T-helper 2 cell (primary cell): ENCODE measurements at places on chromosomes 7 and 10.

GRCh38 chr10:92990615-92991014, 70.0 kb upstream of the CYP26C1 start:
- DNase-seq = no peak

DNA sequence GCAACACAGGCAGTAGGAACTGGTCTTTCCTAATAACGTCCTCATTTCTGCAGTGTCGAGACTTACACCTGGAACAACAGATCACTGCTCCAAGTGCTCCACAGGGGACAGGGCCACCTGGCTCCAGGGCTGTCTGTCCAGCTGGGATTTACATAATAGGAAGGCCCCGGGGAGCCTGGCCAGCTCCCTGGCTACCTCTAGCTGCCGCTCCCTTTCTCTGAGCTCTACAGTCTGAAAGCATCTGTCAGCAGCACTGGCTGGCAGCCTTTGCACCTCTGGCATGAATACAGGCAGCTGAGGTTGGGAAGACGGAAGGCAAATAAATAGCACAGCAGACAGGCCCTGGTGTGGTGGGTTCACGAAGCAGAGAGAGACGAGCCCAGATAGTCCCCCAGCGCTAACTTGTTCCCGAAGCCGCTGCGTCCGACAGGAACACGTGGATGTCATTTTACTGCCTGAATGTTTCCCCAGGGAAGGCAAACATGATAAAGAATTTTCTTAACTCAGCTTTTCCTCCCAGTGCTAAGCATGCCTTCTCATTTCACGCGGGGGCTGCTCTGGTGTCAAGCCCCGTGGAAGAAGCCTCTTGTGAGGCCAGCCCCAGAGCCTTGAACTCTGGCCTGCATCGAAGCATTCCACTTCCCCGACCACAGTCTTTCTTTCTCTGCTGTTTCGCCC, 105.4 kb downstream of the ITIH5 start:
- DNase-seq = no peak

DNA sequence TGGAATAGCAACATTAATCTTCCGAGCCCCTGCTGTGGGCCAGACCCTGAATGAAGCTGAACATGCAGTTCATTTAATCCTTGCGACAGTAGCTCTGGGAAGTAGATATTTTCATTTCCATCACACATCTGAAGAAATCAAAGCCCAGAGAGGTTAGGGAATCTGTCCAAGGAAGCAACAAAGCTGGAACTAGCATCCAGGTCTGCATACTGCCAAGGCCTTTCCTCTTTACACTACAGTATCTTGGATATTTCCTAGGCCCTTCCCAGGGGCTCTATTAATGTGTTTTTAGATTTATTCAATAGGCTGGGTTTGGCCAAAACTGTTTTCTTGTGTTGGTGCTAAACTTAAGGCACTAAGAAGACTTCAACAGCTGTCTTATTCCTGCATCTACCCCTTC, 48.1 kb downstream of the FAM13C start:
- no peak for DNase-seq

DNA sequence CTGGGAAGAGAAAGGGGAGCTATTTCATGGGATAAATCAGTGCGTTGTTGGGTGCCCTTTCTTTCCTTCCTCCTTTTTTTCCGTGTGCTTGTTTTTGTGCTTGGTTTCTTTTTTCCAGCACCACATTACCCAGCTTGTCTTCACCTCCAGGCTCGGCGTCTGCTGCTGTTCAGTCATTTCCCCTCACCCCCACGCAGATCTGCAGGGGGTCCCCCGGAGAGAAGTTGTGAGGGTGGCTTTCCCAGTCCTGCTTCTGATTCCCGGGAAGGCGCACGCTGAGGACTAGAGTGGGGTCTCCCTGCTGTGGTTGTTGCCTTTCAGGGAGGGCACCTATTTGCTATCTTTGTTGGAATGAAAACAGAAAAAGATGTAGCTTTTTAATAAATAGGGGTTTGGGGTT, 1.6 kb downstream of the CAMK1D start:
- DNase-seq = no peak

GRCh38 chr7:111011520-111011919, 79.4 kb upstream of the LRRN3 start:
- no peak for DNase-seq

DNA sequence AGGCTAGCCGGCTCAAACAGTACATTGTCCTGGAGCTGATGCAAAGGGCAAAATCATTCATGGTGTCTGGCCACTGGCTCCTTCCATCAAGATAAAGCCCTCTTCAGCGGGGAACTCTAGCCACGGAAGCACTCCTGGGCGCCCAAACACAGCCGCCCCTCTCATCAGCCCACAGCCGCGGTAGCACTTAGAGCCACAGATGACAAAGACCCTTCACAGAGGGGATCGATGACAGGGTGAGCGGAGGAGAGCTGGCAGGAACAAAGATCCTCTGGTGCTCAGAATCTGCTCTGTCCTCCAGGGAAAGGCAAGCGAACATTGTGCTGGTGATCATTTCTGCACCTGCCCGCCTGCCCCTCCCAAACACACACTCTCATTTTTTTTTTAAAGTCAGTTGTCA, 222.2 kb upstream of the NRP1 start:
- no peak for DNase-seq

GRCh38 chr7:150311711-150312110, 11.4 kb upstream of the LRRC61 start:
- DNase-seq = no peak

DNA sequence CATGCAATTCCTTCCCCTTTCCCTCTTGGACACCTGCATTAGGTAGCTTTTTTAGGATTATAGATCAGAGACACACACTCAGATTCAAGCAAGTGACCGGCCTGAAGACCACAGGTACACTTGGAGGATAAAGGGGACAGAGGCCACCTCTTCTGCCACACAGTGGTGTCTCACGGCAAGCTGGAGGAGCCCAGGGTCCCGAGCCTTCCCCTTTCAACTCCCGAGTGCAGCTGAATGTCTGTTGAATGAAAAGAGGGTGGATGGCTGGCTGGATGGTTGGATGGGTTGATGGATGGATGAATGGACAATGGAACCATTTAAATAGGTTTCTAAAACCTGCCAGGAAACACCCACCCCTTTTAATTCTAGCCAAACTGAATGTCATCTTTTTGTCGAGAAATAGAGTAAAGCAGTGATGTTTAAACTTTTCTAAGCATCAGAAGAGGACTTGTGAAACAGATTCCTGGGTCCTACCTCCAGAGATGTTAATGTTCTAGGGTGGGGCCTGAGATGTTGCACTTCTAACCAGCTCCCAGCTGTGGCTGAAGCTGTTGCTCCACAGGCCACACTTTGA, 49.2 kb upstream of the ZMIZ1 start:
- no peak for DNase-seq

DNA sequence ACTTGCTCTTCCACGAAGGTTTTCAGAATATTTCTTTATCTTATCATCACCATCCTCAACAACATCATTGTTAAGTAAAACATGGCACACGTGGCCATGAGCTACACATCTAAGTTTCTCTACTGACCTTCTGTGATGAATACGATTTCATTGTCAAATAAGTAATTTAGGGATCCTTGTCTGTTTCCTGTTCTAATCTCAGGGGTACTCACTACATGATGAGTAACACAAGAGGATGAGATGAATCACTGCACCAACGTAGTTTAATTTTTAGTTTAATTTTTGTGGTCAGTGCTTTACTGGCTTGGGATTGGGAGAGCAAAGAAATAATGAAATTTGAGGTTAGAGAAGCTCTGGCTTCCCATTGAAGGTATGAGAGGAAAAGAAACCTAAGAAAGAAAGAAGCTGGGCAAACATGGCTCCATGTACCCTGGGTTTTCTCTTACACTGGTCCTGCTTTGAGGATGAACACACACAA, 461.9 kb upstream of the KLF6 start:
- DNase-seq = no peak

- DNase-seq = no peak
Measured at GRCh38 chr10:98536551-98536950, 89.8 kb upstream of the HPS1 start.

DNA sequence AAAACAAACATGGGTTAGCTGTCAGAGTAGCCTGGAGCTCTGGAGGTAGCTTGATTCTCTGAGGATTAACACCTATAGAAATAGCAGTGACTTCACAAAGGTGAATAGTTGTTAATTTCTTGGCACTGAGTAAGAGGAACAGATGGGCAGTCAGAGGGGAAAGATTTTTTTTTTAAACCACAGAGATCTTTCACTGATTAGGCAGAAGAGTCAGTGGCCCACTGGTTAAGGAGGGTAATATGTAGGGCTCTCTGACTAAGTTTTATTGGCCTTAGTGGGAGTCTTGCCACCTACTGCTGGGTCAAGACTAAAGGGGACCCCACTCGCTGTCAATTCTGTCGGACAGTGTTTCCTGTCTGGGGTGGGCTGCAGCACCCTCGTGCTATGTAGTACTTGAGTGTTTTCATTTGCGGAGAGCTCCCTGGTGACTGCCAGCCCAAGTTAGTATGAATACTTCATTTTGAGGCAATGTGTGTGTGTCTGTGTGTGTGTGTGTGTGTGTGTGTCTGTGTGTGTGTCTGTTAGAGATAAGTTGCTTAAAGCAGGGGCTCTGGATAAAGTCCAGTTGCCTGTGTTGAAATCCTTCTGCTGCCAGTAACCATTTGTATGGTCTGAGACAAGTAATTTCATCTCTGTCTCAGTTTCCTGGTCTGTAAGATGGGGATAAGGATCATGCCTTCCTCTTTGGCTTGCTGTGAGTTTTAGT, 145.2 kb downstream of the ARID5B start:
- no peak for DNase-seq

DNA sequence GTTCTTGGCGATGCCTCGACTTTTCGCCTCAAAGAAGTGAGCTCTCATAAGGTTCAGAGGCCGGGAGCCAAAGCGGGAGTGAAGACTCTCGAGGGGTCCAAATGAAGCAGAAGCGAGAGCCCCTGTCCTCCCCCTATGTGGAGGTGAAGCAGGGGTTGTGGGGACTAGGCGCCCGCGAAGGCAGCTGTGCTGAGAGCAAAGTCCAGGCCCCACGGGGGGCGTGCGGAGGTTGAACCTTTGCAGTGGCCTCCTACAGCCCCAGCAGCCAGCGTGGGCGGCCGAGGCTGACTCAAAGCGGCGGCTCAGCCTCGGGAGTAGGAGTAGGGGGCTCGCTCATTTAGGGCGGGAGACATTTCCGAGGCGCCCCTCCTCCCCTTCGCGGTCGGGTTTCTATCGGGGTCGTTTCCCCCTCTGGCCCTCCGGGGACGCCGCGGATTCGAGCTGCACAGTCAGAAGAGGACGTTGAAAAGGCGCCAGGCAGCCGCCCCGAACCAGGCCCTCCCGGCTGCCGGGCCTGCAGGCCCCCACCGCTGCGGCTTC, 553 bp upstream of the ADD3 start:
- DNase-seq = no peak

- no peak for DNase-seq
Measured at GRCh38 chr7:1252540-1253090, 19.9 kb downstream of the UNCX start.

- DNase-seq = no peak
Measured at GRCh38 chr10:69885379-69886013, 83.8 kb downstream of the COL13A1 start.

GRCh38 chr10:120646738-120647456, 189.9 kb downstream of the PLPP4 start:
- no peak for DNase-seq

DNA sequence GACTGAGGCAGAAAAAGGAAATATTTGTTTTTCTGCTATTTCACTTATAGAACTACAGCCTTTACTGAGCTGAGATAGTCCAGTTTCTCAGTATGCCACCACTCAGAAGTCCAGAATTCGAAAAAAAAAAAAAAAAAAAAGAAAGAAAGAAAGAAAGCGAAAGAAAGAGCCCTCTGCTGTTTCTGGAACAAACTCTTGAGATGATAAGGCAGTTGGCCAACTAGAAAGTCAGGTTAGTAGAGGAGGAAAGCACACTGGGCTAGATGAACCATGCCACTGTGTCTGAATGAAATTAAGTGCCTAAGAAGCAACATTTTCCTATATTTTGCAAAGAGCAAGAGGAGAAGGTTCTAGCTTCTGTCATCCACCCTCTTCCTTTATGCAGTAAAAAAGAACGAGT, 403.8 kb downstream of the SORCS3 start:
- no peak for DNase-seq

- no peak for DNase-seq
Measured at GRCh38 chr7:5429857-5430611, 6.4 kb upstream of the TNRC18 start.

DNA sequence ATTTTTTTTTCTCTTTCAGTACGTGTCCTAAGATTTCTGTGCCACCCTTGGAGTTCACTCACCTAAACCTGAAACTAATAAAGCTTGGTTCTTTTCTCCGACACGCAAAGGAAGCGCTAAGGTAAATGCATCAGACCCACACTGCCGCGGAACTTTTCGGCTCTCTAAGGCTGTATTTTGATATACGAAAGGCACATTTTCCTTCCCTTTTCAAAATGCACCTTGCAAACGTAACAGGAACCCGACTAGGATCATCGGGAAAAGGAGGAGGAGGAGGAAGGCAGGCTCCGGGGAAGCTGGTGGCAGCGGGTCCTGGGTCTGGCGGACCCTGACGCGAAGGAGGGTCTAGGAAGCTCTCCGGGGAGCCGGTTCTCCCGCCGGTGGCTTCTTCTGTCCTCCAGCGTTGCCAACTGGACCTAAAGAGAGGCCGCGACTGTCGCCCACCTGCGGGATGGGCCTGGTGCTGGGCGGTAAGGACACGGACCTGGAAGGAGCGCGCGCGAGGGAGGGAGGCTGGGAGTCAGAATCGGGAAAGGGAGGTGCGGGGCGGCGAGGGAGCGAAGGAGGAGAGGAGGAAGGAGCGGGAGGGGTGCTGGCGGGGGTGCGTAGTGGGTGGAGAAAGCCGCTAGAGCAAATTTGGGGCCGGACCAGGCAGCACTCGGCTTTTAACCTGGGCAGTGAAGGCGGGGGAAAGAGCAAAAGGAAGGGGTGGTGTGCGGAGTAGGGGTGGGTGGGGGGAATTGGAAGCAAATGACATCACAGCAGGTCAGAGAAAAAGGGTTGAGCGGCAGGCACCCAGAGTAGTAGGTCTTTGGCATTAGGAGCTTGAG, at the start of gene CFTR:
Gene CFTR (plus strand): TSS at position 801 of the 830 bp plus-strand sequence. CDS start 70 bp downstream, outside the sequence.
- peak; percentile 8 for DNase-seq

DNA sequence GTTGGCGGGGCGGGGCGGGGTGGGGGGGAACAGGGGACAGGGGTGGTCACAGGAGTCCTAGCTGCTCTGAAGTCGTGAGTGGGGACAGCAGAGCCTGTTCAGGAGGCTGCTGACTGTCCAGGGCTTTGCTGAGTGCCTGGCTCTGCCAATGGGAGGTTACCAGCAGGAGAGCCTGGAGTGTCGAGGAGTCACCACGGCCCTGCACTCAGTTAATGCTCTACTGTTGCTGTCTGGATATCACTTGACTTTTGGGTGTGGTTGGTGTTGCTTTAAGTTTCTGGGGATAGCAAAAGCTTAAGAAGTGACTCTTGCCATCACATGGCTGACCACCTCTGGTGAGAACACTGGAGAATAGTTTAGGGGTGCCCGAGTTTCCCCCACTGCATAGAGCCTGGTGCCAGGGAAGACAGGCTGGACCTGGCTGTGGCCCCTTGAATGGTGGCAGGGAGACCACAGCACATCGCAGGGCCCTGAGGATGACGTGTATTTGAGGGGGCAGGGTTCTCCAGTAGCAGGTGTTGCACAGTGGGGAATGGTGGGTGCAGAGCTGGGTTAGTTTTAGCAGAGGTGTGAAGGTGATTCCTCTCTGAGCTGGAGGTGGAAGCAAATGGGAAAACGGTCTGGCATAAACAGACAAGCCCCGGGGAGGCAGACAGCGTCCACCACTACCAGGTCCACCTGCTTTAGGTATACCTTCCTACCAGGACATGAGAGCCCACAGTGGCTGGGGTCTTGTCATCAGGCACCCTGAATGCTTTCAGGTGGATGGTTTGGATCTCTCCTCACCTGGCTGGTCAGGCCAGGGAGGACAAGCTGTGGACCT, 54.2 kb upstream of the CAMK2B start:
- DNase-seq = no peak

GRCh38 chr10:74380795-74381194, 229.8 kb downstream of the ADK start:
- DNase-seq = no peak
